ENCODE measurements at places on chromosomes 4 and X. TPM values are rescaled to one million over a fixed set of nuclear protein-coding genes. Genes with fewer than 3 reads are reported as not detected.

DNA sequence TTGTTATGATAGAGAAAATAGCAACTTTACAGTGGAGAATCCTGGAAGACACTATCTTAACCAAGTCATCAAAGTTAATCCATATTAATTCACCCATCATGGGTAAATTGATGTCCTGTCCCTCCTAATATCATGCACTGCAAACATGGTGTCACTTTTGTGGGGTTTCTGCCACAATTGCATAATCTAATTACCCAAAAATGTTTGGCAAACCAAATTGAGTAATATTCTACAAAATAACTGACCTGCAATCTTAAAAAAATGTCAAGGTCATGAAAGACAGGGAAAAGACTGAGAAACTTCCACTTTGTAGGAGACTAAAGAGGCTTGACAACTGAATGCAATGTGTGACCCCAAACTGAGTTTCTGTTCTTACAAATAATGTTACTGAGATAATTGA is 37.1 kb upstream of the PLAC8 start:
- DNase-seq = no peak

GRCh38 chrX:2883770-2884169 is 45.4 kb downstream of the ARSD start:
- no peak for DNase-seq

FAAH2 gene
- total RNA-seq = 0.59 TPM

MOSPD2 gene
- total RNA-seq = 33.4 TPM

PAGE2 gene
- total RNA-seq = not detected

DUX4 gene
- total RNA-seq = not detected

EGFL6 gene
- total RNA-seq = not detected

- peak; percentile 7 for DNase-seq
Measured at GRCh38 chrX:43589735-43590134, 66.4 kb upstream of the MAOA start.

- no peak for DNase-seq
Measured at GRCh38 chrX:7330556-7330955, 182.6 kb upstream of the PUDP start.

GRCh38 chr4:78544678-78545077 is 6.9 kb upstream of the ANXA3 start:
- DNase-seq = no peak

DNA sequence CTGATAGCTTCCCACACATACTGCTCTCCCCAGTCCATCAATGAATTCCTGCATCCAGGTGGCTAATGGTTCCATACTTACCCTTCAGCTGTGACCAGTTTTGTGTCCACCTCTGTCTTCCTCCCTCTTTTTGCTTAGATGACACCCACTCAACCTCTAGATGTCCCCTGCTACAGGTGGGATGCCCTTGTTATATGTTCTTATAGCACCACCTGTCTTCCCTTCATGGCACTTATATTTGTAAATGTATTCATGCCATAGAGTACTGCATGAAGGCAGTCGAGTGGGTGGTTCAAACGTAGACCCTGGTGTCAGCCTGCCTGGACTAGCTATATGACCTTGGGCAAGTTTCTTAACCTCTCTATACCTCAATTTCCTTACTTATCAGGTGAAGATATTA is 6.5 kb upstream of the USP46 start:
- DNase-seq = no peak

DNA sequence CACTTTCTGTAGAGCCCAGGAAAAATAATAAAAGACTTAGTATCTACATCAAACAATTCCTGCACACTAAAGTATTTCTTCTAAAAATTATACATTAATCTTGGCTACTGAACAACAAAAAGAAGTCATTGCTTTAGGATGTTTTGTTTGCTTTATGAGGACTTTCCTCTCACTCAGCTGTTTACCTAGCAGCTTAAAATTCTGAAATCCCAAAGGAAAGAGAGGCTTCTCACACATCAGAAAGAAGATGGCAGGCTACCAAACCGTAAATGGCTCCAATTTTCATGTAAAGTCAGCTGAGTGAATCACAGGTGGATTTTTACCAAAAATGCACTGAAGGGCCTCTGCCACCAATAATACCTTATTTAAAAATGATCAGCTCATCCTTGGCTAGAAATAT is 9.0 kb upstream of the TRPC3 start:
- DNase-seq = no peak

DNA sequence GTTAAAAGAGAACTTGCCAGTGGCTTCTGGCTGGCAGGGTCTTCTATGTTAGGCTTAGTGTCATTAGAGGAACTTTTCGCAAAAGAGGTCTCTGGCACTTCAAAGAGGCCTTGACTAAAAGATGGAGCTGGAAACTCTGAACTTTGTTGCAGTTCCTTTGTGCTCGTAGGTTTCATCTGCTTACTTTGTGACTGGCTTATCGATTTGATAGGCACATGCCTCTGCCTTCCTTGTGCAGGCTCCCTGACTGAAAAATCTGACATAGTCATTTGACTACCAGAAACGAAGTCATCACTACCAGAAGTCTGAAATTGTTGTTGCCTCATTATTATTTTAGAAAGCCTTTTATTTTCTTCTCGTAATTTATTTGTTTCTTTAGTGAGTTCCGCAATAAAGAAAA is 93.9 kb upstream of the IL13RA1 start:
- DNase-seq = no peak

GK2 gene
- not detected for total RNA-seq
